ENCODE measurements at places on chromosomes 6 and 20.
A peak's percentile ranks its signal among the peaks of the same experiment; 100 is the strongest.

- DNase-seq, result no peak
Measured at GRCh38 chr6:131844243-131844841, 36.5 kb downstream of the ENPP1 start.

- peak; percentile 98 for DNase-seq
Measured at GRCh38 chr20:38167851-38168760, 3.0 kb upstream of the TGM2 start.

GRCh38 chr6:8279041-8279805 lies 156.1 kb downstream of the SLC35B3 start:
- DNase-seq, result no peak

- DNase-seq, result no peak
Measured at GRCh38 chr20:17631576-17632319, 50.3 kb downstream of the RRBP1 start.

DNA sequence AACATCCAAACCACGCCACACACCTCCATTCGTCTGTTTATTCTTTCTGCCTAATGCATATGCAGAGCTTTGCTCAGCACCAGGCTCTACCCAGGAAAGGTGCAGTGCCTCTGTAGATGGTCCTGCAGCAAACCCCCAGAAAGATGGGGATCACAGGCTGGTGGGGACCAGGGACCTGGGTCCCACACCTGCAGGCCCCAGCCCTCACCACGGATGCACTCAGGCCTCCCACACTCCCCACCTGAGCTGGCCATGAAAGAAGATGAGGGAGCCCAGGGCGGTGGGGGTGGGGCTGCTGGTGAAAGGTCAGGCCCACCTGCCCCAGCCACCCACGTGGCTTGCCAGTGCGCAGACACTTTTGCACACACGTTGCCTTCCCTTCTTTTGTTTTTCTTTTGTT lies 217.7 kb downstream of the TAF4 start:
- DNase-seq, result no peak

DNA sequence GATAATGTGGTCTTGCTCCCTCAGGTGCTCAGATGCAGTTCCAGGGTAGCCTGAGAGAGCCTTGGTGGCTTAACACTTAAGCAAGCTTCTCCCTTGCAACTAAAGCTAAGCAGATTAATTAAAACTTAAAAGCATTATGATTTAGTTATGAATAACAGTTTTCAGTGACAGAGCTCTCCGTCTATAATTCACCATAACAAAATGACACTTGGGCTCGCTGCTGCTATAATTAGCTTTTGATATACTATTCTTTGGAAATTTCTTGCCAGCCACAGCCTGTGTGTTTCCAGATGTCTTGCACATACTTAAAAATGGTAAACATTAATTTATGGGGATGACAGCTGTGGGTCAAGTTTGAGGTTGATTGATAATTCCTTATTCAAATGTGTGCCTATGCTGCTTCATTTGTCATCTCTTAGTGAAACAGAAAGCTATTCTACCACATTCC lies 380.5 kb downstream of the TFAP2B start:
- no peak for DNase-seq
